ENCODE measurements at places on chromosomes 5 and 9.

DNA sequence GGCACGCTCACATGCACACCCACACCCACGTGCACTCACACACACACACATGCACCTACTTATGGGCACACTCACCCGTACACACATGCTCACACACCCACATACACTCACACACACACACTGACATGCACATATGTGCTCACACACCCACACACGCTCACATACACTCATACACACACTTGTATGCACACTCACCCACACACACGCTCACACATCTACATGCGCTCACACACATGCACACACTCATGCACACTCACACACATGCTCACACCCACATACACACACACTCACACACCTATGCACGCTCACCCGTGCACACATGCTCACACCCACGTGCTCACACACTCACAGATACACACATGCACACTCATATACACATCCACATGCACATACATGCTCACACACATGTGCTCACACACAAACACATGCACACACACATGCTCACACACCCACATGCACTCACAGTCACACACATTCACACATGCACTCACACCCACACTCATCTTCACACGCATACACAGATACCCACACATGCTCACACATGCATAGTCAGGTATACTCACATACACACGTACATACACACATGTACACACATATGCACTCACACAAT is 138.3 kb downstream of the OLFM1 start:
- no peak for DNase-seq

DNA sequence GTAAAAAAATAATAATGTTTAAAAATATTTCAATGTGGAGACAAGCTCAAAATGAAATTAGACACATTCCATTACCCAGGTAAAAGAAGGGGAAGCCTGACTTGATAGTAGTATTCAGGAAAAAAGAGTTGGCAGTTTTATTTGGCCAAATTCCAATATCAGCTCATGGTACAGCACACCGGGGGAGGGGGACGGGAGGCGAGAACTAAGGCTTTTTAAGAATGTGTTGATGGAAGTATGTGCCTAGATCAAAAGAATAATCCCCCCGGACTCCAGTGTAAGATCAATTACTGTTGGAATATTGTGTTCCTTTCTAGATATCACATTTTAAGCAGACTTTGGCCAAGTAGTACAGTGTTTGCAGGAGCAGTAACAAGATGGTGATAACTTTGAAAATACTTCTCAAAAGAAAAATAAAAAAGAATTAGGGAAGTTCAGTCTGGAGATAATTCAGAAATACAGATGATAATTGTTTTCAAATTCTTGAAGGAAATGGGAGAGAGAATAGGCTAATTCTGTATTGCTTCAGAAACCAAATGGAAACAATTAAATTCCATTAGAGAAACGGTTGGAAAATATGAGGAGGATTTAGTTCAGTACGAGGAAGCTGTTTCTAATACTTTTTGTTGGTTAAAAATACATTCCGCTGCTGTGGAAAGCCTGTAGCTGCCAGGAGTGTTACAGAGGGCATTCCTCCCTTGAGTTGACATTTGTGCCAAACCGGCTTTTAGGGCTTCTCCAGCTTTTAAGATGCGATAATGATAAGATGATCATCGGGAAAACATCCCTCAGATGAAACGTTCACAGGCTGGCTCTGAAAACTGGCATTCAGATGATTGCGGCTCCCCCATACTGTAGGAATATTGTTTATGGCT is 98.1 kb upstream of the ERBIN start:
- DNase-seq: peak; percentile 73

- DNase-seq: no peak
These were observed 39.3 kb upstream of the HK3 start for GRCh38 chr5:176938472-176938871.

- no peak for DNase-seq
These were observed 64.2 kb downstream of the MYO10 start for GRCh38 chr5:16871746-16872339.

- no peak for DNase-seq
These were observed 237.4 kb downstream of the NR2F1-AS1 start for GRCh38 chr5:93343570-93343969.

DNA sequence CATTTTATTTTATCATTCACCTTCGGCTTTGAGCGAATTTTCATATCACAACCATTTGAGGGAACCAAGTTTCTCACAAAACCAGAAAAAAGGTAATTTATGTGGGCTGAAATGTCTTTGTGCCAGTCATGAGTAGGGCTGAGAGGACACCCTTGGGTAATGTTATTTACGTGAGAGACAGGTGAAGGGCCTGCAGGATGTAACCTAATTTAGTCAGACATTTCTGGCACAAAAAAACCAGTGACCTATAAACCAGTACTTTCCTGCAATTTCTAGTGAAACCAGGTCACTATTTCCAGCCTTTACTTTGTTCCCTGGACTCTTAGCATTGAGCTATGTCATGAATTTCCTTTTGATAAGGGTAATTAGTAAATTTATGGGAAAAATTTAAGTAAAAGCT is 17.2 kb upstream of the CCDC112 start:
- DNase-seq: no peak

- no peak for DNase-seq
These were observed 60.4 kb downstream of the GHR start for GRCh38 chr5:42483472-42484154.

GRCh38 chr9:116312221-116312620 is 158.6 kb downstream of the PAPPA start:
- peak; percentile 47 for DNase-seq

- DNase-seq: no peak
These were observed 179.2 kb downstream of the FGF18 start for GRCh38 chr5:171598641-171599152.

- DNase-seq: peak; percentile 75
These were observed 66.5 kb downstream of the GALNT12 start for GRCh38 chr9:98873951-98874371.

DNA sequence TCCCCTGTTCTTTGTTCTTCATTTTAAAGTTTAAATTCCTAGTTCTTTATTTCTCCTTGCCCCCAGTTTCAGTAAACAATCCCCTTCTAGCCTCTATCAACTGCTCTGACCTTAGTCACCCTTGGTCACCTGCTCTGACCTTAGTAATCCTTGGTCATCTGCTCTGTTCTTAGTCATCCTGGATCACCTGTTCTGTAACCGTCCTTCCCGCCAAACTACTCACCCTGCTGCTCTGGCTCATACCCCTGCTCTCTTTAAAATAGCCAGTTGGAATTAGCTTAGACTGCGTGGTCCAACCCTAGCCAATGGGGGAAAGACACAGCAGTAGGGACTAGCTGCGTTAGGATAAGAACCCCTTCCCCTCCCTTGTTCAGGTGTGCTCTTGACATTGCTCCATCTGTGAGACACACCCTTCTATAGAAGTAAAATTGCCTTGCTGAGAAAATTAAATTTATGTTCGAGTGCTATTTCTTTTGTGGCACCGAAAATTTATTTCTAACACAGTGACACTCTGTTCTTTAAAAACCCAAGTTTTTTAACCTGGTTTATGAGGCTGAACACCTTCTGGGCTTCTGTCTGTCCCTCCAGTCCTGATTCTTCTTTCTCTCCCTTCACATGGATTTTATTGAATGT is 3.8 kb downstream of the PRRC1 start:
- no peak for DNase-seq

- DNase-seq: no peak
These were observed 1669.3 kb upstream of the CDH9 start for GRCh38 chr5:28707706-28708105.

- no peak for DNase-seq
These were observed 80.2 kb upstream of the DMRT1 start for GRCh38 chr9:761176-761792.

- no peak for DNase-seq
These were observed 16.3 kb upstream of the CCIN start for GRCh38 chr9:36152741-36153438.

GRCh38 chr5:112535356-112535755 is 116.3 kb upstream of the EPB41L4A start:
- DNase-seq: no peak

DNA sequence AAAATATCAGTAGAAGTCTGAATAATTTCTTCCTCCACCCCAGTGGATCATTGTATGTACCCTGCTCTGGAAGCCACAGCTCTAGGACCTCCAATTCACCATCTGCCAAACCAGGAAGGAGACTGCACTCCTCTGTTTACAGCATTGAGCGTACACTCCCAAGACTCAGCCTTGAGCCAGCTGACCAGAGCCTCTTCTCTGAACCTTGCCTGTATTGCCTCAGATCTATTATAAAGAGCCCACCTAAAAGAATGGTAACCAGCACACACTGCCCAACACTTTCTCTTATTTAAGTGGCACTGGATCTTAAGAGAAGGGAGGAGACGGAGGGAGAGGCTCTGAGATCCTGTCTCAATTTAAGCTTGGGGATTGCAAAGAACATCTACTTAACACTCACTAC is 217.8 kb upstream of the RASEF start:
- no peak for DNase-seq

GRCh38 chr9:104861397-104861796 is 66.6 kb downstream of the ABCA1 start:
- DNase-seq: no peak

DNA sequence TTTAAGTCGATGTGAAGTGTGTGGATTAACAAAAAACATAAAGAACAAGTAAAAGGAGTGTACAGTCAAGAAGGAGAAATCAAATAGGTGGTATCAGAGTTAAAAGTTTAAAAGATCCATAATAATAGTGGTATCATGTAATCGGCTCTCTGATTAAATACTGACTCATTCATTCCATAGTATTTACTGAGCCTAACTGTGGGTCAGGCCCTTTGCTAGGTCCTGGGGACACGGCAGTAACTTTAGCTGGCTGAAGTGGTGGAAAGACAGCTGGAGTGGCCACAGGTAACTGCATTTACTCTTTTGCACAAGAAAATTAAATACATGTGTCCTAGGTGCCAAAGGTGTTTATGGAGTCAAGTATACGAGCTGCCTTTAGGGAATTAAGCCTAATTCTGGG is 124.0 kb downstream of the GNAQ start:
- no peak for DNase-seq

GRCh38 chr9:34961574-34962490 is 3.7 kb downstream of the PHF24 start:
- DNase-seq: no peak

DNA sequence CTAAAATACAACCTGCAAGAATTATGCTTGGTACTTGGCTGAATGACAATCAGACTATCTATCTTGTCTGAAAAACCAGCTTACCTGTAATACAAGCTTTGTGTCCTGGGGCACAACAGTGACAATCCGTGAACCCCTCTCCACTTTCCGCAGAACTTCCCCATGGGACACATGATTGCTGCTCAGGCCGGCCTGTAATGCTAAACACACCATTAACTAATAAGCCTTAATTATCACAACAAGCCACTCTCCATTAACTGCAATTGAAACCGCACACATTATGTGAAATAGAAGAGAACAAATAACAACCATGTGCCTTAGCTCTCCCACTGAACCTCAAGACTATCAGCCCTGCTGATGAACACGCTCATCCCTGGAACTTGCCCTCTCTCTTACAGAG is 33.7 kb downstream of the ELP1 start:
- no peak for DNase-seq
